ENCODE measurements at places on chromosomes 2 and 18.

- no peak for DNase-seq
These were observed 122.5 kb downstream of the CNTNAP5 start for GRCh38 chr2:124147552-124147951.

- no peak for DNase-seq
These were observed 9.5 kb downstream of the GYPC start for GRCh38 chr2:126665483-126665882.

DNA sequence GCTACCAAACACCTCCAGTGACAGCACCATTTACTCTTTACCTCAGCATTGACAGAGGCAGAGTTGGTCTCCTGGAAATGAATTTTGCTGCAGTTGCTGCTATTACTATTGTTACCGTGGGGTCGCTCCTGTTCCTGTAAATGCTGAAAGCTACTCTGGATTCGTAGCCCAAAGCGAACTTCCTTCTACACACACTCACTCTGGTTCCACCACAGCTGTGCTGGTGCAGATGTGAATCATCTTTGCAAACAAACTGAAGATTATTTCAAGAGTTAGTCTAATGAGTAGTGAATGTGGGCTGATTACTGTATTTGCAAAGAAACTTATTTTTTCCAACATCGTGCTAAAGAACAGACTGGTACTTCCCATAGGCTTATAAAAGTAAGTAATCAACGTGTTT is 304.0 kb downstream of the LPIN1 start:
- no peak for DNase-seq

DNA sequence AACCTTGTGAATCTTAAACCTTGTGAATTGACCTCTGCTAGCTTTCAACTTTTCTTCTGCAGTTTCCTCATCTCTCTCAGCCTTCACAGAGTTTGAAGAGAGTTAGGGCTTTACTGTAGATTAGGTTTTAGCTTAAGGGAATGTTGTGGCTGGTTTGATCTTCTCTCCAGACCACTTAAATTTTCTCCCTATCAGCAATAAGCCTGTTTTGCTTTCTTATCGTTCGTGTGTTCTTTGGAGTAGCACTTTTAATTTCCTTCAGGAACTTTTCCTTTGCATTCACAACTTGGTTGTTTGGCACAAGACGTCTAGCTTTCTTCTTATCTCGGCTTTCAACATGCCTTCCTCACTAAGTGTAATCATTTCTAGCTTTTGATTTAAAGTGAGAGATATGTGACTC is 2.8 kb upstream of the CDCA7 start:
- no peak for DNase-seq
